Prostate gland (tissue), 2 donors: ENCODE measurements at places on chromosomes 13 and 19. TPM values are rescaled to one million over a fixed set of nuclear protein-coding genes. Genes with fewer than 3 reads are reported as not detected.

ADGRE3 gene
- total RNA-seq: 0.80 TPM

PDCD5 gene
- 92.8 TPM for total RNA-seq

- no peak for DNase-seq
These were observed 136.3 kb downstream of the KLF5 start for GRCh38 chr13:73195091-73195490.

GRCh38 chr13:46605825-46606554, 53.0 kb downstream of the LRCH1 start:
- no peak for DNase-seq

DNA sequence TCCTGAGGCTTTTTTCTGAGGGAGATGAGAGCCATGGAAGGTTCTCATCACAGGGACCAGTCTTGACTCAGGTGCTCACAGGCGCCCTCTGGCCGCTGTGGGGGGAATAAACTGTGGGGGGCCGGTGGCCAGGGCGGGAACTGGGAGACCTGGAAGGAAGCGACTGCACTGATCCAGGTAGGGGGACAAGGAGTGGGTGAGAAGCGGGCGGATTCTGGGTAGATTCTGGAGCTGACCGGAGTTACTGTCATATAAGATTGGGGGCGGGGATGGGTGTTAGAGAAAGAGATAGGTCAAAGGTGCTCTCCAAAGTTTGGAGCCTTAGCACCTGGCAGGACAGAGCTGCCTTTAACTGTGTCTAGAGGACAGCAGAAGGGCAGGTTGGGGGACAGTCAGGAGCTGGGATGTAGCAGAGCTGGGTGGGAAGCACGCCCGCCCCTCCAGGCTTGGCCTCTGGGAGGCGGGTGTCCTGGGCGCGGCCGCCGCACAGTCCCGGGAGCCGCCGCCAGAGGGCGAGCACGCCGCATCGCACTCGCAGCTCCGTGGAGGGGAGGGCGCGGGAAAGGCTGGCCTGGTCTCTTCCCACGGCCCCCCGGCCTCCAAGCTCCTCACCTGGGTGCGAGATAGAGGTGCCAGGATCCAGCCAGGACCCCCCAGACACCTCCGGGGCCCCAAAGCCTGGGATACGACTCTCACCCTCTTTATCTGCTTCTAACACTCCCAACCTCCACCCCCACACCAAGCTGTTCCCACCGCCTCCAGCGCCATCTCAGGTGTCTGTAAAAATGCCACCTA, 4.2 kb upstream of the DAND5 start:
- peak; percentile 61 for DNase-seq

- DNase-seq: no peak
These were observed 78.8 kb downstream of the MAP4K1 start for GRCh38 chr19:38538793-38539528.

GRCh38 chr13:43100667-43101066, 77.3 kb downstream of the DNAJC15 start:
- DNase-seq: no peak

DNA sequence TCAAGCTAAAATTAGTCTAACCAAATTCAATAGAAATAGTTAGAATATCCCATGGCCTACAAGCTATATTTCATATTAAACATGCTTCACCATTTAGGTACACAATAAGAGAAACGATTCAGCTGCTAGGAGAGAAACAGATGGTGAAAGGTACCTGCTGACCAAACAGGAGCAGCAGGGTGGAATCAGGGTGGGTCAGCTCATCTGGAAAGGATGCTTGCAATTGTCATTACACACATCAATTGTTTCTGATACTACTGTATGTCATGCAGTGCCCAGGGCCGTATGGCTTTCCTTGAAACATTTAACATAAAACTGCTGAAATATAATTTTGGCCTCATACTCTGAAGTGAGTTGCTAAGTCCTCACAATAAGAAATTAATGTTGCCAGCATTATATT, 776.0 kb downstream of the DACH1 start:
- no peak for DNase-seq

- peak; percentile 83 for DNase-seq
These were observed 6.4 kb downstream of the C19orf47 start for GRCh38 chr19:40341601-40342482.

DNA sequence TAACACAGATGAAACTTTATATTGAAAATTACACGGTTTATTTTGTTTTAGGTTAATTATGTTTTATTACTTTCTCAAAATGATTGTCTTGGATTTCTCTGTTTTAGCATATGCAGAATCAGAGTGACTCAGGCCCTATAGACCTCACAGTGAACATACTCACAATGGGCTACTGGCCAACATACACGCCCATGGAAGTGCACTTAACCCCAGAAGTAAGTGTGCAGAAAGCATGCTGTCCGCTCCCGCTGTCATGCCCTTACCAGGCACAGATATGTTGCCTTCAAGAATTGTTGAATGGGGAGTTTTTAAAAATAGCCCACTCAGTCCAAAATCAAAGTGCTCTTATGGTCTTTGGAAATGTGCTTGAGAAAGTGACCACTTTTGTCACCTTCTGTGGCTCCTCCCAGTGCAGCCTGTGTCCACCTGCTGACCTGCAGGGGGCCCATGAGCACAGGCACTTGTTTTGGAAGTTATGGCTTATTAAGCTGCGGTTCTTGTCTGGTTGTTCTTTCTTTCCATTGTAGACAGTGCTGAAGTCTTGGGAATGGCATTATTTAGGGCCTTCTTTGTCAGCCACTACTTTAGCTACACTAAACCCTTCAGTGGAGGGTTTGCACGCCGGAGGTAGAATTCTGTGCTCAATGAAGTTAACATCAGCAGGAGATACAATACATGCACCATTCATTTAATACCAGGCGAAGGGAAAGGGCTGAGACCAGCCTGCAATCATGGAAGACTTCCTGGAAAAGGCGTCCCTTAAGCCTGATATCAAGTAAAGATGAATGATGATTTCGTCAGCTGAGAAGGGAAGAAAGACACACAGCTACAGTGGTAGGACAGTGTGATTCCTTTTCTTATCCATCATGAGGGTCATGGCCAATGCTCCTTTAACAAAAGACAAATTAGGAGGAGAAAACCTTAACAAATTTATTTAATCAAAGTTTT, 36.7 kb downstream of the CUL4A start:
- no peak for DNase-seq

DNA sequence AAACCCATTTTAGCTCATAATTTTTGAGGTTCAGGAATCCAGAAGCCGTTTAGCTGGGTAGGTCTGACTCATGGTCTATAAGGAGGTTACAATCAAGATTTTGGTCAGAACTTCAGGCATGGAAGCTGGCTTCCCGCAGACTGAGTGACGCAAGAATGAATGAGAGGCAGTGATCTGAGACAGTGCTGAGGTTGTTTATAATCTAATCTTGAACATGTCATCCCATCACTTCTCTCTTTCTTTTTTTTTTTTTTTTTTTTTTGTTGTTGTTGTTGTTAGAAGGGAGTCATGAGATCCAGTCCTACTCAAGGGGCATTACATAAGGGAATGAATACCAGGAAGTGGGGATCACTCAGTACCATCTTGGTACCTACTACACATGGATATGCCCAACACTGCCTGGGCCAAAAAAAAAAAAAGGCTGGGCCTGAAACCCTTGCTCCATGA, 217.4 kb downstream of the DLEU7 start:
- DNase-seq: no peak
